ENCODE measurements at places on chromosomes 7 and 10.
A peak's percentile ranks its signal among the peaks of the same experiment; 100 is the strongest.

GRCh38 chr10:110686949-110687348, 42.8 kb downstream of the RBM20 start:
- no peak for DNase-seq

- no peak for DNase-seq
Measured at GRCh38 chr7:146185844-146186243, 69.2 kb downstream of the CNTNAP2 start.

GRCh38 chr10:99285881-99286280, 43.3 kb upstream of the CNNM1 start:
- DNase-seq = peak; percentile 8

DNA sequence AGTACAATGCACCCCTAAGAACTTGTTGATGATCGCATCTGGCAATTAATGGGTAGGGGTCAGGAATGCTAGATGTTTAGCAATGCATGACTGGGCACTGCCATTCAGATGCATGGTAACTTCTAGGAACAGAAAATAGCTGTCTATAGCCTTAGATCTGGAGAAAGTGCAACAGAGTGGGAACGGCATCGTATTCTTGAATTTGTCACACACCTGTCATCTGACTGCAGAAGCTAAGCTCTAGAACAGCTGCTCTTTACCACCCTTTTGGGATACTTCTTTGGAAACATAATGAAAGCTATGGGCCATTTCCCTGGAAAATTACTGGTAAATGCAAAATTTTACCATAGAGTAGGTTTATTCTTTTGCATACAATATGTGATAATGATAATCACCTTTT, 118.1 kb downstream of the SLC25A13 start:
- DNase-seq = no peak

- DNase-seq = no peak
Measured at GRCh38 chr10:12499076-12499986, 150.0 kb downstream of the CAMK1D start.

GRCh38 chr7:18960725-18961124, 156.7 kb downstream of the TWIST1 start:
- no peak for DNase-seq

- DNase-seq = no peak
Measured at GRCh38 chr7:155881471-155882350, 69.4 kb upstream of the SHH start.

GRCh38 chr7:107017965-107018719, 26.4 kb upstream of the PRKAR2B start:
- no peak for DNase-seq

GRCh38 chr7:2317556-2318293, 3.5 kb upstream of the SNX8 start:
- no peak for DNase-seq

DNA sequence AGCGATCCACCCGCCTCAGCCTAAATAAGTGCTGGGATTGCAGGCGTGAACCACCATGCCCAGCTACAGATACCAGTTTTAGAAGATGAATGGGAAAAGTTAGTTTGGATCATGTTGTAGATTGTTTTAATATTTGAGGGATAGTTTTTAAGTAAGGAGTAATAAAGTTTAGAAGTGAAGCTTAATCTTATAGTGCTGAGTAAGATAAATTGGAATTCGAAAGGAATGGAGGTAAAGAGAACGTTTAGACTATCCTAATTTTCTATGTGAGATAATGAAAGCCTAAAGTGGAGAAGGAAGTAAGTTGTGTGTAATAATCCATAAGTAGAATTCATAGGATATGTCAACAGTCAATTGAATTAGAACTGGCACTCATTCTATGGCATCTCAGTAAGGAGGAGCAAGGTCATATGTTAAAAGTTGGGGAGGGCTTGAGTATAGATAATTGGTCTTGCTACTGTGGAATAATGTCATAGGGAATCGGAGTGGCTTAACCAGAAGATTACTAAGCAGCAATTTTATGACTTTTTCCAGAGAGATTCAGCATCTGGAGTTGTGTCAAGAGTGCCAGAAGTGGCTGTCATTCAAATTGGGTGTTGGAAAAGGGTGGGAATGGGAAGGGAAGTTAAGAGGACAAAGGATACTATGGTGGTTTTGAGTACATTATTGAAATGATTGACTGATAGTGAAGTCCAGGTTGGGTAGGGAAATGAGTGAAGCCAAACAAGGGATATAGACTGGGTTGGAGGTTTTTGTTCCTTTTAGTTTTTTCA, 12.1 kb downstream of the TAX1BP1 start:
- DNase-seq = no peak

DNA sequence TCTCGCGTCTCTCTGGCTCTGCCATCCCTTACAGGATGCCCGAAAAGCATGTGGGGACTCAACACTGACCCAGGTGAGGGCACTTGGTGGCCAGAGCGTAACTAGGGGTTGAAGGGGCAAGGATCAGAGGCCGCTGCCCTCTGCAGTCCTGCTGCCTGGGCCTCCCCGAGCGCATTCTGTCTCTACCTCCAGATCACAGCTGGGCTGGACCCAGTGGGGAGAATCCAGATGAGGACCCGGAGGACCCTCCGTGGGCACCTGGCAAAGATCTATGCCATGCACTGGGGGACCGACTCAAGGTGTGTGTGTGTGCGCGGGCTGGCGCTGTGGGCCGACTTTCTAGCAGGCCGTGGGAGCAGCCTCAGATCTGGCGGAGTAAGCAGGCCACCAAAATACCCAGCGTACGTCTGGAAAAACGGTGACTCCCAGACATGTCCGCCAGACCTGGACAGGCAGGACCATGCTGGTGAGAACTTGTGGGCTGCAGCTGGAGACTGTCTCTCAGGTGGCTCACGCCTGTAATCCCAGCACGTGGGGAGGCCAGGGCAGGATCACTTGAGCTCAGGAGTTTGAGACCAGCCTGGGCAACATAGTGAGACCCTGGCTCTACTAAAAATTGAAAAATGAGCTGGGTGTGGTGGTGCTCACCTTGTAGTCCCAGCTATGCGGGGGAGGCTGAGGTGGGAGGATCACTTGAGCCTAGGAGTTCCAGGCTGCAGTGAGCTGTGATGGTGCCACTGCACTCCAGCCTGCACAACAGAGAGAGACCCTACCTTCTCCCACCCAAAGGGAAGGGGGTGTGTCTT, 3.2 kb downstream of the GNB2 start:
- no peak for DNase-seq

- DNase-seq = no peak
Measured at GRCh38 chr10:1425879-1426278, 311.4 kb downstream of the ADARB2 start.

GRCh38 chr7:41915871-41916270, 213.0 kb upstream of the INHBA start:
- no peak for DNase-seq

- DNase-seq = peak; percentile 99
Measured at GRCh38 chr7:135977007-135977741, at the start of gene MTPN. Gene MTPN (minus strand): TSS chr7:135977359. CDS start chr7:135977100, 259 bp downstream.

DNA sequence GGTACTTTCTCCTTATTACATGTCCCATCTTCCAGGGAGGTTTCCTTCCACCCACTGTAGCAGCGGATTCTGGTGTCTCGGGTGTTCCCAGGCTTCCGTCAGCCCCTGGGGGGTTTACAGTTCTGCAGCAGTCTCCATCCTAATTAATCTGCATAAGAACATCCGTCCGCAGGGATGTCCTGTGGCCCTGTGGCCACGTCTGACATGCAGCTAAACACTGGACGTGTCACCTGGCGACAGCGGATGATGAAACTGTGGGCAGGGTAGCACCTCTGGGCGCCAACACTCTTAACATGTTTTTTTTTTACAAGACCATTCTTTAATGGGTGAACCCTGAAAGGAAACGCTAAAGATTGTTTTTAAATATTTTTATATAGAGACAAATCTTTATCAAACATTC, 58.2 kb downstream of the DIP2C start:
- DNase-seq = no peak

GRCh38 chr10:110040108-110040507, 32.3 kb downstream of the ADD3 start:
- DNase-seq = no peak

GRCh38 chr7:98753989-98754479, 115.8 kb downstream of the TMEM130 start:
- DNase-seq = peak; percentile 41

- no peak for DNase-seq
Measured at GRCh38 chr10:131398166-131398565, 86.6 kb upstream of the TCERG1L start.

- peak; percentile 63 for DNase-seq
Measured at GRCh38 chr10:12201543-12201942, 5.6 kb downstream of the CDC123 start.

GRCh38 chr7:32639122-32639521, 143.8 kb downstream of the AVL9 start:
- DNase-seq = no peak

DNA sequence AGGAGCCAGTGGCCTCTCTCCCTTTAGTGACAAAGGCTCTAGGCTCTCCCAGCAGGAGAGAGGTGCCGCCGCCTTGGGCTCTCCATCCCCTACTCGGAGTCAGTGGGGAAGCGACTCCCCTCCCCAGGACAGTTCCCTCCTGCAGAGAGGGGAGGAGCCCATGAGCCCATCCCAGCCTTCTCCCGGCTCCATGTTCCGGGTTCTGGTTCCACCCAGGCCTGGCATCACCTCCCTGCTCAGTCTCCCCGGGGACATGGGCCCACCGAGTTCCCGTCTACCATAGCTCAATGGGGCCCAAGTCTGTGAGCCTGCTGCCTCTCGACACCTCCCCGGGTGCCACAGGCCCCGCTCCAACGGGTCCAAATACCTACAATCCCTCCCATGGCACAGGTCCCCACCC, 66.5 kb upstream of the DNAAF5 start:
- DNase-seq = no peak

DNA sequence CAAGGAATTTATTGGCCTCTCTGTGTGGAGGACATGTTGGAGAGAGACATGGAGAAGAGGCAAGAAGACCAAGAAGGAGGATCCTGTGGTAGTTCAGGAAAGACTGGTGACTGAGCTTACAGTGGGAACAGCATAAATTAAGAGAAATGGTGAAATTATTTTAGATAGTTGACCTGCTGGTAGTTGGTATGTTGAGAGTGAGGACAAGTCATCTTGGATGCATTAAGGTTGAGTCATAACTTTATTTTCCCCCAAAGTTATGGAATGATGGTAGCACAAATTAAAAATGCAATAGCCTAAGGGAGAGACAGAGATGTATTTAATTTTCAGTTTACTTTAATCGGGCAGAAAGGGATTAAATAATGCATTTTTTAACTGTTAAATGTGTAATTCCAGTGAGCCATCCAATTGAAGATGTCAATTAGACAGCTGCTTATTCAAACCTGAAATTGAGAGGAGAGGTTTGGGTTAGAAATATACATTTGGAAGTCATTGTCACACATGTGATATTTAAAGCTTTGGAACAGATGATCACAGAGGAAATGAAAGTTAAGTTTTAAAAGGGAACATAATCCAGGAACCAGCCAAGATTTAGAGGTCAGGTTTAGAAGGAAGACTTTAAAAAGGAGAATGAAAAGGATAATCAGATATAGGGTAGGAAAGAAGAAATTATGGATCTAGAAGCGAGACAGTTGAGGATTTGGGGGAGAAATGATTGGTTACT, 80.6 kb downstream of the DGKB start:
- DNase-seq = no peak

DNA sequence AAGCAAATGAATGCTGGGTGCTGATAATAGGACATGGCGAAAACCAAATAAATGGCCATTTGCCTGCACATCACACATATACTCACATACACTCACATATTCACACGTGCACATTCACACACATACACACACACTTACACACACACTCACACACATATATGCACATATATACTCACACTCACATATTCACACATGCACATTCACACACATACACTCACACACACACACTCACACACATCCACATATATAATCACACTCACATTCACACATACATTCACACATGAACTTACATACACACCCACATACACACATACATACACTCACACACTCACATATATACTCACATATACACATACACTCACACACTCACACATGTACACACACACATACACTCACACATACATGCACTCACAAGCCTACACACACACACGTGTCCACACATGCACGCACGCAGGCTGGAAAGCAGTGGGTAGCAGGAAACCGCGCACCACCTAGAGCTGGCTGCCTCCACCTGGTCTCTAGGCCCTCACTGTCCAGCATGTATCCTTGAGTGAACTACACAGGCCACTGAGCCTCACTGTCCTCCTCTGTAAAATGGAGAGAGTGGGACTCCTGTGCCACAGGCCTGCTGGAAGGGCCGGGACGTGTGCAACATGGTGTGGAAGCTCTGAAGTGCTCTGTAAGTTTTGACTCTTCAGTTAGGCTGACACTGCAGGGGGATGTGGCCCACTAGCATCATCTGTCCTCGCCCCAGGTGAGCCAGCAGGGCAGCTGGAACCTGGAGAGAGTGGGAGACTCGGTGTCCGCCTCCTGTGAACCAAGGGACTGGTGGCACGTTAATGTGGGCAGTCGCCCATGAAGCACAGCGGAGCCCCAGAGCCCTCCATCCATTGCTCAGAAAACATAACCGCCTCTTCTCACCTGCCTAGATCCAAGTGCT, 14.9 kb downstream of the TMEM72 start:
- DNase-seq = no peak
